ENCODE measurements at places on chromosomes 3 and 15. TPM values are rescaled to one million over a fixed set of nuclear protein-coding genes. Genes with fewer than 3 reads are reported as not detected.

SUSD5 gene
- 1.8 TPM for total RNA-seq

TRH gene
- not detected for total RNA-seq

SLC9C1 gene
- 0.12 TPM for total RNA-seq

MELTF gene
- 10.6 TPM for total RNA-seq

MST1R gene
- total RNA-seq, result 5.6 TPM

C3orf22 gene
- 0.28 TPM for total RNA-seq

LRRC31 gene
- total RNA-seq, result 0.43 TPM

CADPS gene
- total RNA-seq, result 3.6 TPM

LYZL4 gene
- not detected for total RNA-seq

- no peak for DNase-seq
Measured at GRCh38 chr3:149736953-149737205, 15.4 kb downstream of the COMMD2 start.

DNA sequence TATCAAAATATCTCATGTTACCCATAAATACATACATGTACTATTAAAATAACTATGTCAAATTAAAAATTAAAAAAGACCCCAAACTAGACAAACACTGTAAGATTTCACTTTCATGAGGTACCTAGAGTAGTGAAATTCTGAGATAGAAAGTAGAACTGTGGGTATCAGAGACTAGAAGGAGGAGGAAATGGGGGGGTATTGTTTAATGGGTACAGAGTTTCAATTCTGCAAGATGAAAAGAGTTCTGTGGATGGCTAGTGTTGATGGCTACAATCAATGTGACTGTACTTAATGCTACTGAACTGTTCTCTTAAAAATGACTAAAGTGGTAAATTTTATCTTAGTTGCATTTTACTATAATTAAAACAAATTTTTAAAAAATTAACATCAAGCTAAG, 36.6 kb downstream of the RFX7 start:
- DNase-seq, result no peak

- DNase-seq, result peak; percentile 14
Measured at GRCh38 chr3:121698901-121699300, 38.2 kb upstream of the HCLS1 start.

DNA sequence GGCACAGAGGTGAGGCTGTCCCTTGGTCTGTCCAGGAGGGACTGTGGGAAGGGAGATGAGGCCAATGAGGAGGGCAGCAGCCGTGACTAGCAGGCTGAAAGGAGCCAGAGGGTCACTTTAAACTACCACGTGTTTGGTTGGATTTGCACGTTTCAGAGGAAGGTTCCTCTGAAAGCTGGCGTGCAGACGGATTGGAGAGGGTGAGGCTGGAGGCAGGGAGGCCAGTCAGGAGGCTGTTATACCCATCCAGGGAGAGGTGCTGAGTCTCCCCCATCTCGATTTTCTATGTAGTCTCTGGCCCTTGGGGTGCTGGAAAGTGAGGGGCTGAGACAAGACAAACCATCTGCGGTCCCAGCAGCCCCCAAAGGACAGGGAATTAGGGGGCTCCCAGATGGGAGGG, 60.0 kb upstream of the SLC6A1 start:
- DNase-seq, result no peak

DNA sequence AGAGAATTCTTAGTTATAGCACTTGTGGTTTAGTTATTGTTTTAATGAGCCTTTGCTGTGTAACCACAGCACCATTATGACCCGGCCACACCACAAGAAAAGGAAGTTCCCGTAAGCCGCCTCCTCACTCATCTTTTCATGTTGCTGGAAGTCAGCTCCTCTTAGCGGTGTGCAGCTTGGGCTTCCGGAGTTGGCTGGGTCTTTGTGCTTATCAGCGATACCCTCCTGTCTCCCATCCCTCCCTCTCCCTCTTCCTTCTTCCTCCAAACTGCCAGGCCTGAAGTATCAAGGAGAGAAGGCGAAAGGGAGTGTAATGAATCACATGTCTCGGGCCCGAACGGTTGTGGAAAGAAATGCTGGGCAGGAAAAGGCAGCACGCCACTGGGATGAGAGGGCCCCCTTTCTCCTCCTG, 353.5 kb downstream of the MCTP2 start:
- DNase-seq, result peak; percentile 62

GRCh38 chr3:191358929-191359328, 28.6 kb upstream of the UTS2B start:
- DNase-seq, result no peak

GRCh38 chr3:133948131-133948810, 52.6 kb upstream of the RAB6B start:
- DNase-seq, result no peak

DNA sequence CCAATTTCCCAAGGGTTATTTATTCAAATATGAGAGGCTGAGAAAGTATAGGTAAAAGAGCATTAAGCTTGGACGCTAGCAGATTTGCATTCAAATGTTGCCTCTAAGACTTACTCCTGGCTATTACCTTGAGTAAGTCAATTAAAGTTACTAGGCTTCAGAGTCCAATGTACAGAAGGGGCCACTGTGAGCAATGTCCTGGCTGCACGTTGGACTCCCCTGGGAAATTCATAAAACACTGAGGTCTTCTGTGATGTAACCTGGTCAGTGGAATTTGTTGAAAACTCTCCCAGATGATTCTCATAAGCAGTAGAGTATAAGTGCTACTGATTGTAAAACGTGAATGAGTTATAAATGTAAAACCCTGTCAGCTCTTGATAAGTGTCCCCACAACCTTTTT, 295.3 kb downstream of the NEK10 start:
- DNase-seq, result no peak

DNA sequence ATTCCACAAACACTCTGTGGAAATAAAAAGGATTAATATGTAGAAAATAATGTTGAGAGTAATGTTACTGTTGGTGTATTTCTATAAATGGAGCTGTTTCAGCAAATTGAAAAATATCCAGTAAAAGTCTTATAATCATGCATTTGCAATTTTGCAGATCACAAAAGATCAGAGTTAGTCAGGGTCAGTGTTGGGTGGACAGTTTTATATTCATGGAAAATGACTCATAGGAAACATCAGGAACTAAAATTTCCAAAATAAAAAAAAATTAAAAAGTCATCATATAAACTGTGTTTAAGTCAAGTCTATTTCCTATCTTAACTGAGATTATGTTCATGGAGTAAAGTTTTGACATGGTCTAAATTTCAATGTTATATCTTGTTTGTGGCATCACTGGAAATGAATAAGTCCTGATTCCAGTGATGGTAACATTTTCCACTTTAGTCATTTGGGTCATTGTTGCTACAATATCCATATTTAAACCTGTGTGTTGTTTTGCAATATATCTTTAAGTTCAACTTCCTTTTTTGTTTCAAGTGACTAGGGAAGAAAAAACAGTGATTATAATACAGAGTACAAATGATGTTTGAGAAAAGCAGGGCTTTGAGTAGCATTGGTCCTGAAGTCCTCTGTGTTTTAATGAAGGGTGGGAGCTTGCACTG, 37.8 kb downstream of the MITF start:
- DNase-seq, result no peak

GRCh38 chr3:68467465-68467864, 464.9 kb downstream of the TAFA4 start:
- no peak for DNase-seq

GRCh38 chr3:100183608-100184125, 69.4 kb upstream of the FILIP1L start:
- no peak for DNase-seq

DNA sequence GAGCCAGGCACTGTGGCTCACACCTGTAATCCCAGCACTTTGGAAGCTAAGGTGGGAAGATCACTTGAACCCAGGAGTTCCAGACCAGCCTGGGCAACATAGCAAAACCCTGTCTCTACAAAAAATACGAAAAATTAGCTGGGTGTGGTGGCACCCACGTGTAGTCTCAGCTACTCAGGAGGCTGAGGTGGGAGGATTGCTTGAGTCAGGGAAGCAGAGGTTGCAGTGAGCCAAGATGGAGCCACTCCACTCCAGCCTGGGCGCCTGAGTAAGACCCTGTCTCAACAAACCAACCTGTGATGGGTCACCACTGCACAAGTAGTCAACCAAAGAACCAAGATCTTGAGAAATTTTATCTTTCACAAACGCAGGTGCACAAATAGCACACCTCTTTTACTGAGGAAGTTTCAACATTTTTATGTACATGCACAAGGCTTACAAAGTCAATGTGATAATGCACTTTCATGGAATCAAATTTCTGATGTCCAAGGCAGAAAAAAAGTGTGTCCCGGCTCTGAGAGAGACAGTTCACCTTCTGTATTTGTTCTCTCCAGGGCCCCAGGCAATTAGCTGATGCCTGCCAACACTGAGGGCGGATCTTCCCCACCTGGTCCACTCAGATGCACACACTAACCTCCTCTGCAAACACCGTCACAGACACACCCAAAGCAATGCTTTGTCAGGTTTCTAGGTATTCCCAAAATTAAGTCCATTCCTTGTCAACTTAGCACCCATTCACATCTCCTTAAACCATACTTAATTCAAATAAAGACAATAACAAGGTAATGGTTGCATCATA, 12.4 kb downstream of the ACAA1 start:
- no peak for DNase-seq

- no peak for DNase-seq
Measured at GRCh38 chr3:62669161-62669560, 206.1 kb downstream of the CADPS start.

GRCh38 chr15:40320931-40321371, 2.5 kb upstream of the INAFM2 start:
- DNase-seq, result peak; percentile 50

GRCh38 chr3:129379582-129380358, 48.7 kb downstream of the EFCAB12 start:
- DNase-seq, result no peak

- DNase-seq, result no peak
Measured at GRCh38 chr3:138408751-138409570, 25.5 kb upstream of the ESYT3 start.

DNA sequence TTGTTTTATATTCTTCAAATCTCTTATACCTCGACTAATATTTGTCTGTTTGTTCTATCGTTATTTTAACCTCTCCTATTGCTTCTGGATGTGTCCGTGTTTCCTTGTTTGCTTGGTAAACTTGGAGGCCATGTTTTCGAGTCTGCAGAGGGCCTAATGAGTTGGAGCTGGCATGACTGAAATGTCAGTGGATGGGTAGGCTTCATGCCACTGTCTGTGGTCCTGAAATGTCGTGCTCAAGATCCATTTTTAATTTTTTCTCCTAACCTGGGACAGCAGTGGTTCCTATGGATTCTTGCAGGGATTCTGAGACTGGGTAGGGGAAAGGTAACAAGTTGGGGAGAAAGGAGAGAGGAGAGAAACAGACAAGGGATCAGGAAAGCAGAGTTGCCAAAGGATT, 18.8 kb upstream of the GASK1A start:
- no peak for DNase-seq

DNA sequence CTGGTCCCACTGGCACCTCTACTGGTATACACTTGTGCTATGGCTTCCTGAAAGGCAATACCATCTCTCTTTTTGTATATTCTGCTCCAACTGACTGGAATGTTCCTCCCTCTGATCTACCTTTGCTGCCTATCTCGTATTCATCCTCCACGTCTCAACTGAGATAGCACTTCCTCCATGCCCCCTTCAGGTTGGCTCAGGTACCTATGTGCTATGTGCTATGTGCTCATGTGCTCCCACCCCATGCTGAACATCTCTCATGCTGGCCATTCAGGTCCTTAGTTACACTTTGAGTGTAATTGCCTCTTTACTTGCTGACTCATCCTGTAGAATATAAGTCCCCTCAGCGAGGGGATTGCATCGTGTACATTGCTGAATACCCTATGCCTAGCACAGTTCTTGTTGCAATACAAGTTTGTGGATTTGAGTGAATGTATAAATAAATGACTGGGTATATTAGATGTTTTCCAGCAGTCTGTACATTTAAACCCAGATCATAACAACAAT, 156.9 kb downstream of the SOX2 start:
- no peak for DNase-seq

GRCh38 chr15:80161468-80162016, 8.7 kb downstream of the FAH start:
- DNase-seq, result no peak

- DNase-seq, result no peak
Measured at GRCh38 chr15:94834000-94834399, 602.6 kb downstream of the MCTP2 start.

DNA sequence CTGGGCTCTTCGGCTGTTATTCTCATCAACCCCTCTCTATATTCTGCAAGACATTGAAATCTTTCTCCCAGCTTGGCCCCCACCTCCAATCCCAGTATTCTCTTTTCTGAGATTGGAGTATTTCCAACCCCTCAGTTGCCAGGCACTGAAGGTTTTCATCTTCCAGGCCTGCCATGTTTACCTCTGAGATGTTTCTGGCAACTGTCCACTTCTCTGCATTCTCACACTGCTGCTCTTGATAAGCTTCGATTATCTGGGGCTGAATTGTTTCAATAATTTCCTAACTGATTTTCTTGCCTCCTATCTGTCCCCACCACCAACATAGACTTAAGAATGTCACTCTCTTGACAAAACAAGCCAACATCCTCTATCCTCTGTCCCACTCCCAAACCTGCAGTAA, 1.4 kb upstream of the GPR156 start:
- DNase-seq, result no peak

- no peak for DNase-seq
Measured at GRCh38 chr3:76352051-76352450, 566.7 kb upstream of the ZNF717 start.

- DNase-seq, result peak; percentile 11
Measured at GRCh38 chr3:170909129-170909903, 879 bp upstream of the EIF5A2 start.

GRCh38 chr3:79253271-79253670, 514.5 kb downstream of the ROBO1 start:
- peak; percentile 66 for DNase-seq
